ENCODE measurements at places on chromosomes 7 and 10.
A peak's percentile ranks its signal among the peaks of the same experiment; 100 is the strongest.

DNA sequence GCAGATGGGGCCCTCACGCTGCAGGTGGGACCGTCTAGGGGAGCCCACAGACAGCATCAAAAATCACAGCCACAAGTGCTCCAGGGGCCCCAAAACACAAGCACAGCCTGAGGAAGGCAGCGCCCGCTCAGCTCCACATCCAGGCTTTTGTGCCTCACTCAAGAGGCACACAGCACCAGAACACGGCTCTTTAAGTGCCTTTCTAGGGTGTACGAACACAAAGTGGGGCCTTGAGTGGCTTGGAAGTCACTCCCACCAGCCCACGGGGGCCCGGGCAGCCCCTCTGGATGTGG is 65.2 kb downstream of the DIP2C start:
- no peak for DNase-seq

DNA sequence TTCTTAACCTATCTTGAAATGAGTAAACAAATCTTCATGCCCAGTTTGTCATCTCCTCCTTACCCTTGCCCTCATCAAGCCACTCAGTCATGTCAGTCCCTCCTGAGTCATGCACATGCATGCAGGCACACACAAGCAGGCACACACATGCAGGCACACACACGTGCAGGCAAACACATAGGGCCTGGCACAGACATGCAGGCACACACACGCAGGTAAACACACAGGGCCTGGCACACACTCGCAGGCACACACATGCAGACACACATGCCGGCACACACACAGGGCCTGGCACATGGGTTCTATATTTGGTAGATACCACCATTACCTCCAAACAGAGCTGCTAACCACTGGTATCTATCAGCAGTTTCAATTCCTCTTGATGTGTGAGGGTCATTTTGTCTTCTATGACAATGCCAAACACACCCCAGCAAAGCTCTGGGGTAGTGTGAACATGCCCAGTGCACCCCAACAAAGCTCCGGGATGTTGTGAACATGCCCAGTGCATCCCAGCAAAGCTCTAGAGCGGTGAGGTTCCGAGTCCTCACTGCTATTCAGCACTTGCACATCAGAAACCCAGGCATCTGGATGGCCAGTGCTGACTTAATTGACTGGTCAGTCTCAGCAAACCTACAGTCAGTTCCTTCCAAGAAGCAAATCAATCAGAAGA is 563.8 kb downstream of the PTPRN2 start:
- no peak for DNase-seq

GRCh38 chr7:158013085-158013668 is 574.4 kb downstream of the PTPRN2 start:
- DNase-seq = no peak

DNA sequence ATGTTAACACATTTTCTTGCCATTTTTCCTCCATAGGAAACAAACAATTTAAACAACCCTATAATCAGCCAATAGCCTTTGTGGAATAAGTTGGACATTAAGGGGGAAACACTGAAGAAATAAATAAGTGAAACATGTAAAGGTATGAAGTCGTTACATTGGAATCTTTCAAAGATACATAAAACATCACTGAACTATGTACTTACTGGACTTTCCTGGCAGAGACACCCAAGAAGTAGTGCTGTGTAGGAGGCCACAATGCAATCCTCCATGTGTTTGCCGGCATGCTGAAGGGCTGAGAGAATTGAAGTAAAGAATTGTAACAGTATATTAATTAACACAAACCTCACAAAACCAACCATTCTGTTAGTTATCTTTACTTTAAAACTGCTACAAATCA is 76.5 kb upstream of the GRID1 start:
- no peak for DNase-seq

GRCh38 chr10:100995181-100995580 is 4.4 kb upstream of the LZTS2 start:
- no peak for DNase-seq

DNA sequence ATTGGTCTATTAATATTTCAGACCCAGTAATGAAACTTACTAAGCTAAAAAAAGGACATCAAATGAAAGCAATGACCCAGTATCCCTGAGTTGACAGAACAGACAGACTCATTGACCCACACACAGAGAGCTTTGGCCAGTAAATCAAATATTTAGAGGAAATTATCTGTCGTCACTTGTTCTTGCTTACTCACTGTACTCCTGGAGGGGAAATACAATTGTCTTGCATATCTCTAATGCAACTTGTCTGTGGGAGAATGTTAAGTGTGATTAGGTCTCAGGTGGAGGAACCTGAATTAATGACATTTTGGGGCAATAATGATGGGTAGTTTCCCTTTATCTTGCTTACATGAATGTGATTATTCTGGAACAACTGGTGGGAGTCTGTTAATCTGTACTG is 80.4 kb downstream of the CUBN start:
- DNase-seq = no peak

GRCh38 chr10:121033366-121033765 is 182.2 kb downstream of the WDR11 start:
- no peak for DNase-seq

DNA sequence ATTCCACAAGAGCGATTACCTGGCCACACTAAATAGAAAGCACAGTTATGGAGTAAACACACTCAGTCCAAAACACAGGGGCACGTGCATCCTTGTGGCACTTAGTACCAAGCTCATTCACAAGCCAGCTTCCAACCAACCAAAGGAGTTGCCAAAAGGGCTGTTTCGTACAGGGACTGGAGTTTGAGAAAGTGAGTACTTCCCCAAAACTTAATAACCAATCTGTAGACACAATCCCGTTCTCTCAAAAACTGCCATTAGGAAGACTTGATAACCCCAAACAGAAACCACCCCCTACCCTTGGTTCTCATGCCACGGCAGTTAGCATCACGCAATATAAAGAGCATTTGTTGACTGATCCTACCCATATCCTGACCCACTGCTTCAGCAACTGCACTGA is 166.2 kb upstream of the ASAH2 start:
- DNase-seq = peak; percentile 24

GRCh38 chr7:35530124-35531109 is 164.5 kb downstream of the HERPUD2 start:
- DNase-seq = no peak

DNA sequence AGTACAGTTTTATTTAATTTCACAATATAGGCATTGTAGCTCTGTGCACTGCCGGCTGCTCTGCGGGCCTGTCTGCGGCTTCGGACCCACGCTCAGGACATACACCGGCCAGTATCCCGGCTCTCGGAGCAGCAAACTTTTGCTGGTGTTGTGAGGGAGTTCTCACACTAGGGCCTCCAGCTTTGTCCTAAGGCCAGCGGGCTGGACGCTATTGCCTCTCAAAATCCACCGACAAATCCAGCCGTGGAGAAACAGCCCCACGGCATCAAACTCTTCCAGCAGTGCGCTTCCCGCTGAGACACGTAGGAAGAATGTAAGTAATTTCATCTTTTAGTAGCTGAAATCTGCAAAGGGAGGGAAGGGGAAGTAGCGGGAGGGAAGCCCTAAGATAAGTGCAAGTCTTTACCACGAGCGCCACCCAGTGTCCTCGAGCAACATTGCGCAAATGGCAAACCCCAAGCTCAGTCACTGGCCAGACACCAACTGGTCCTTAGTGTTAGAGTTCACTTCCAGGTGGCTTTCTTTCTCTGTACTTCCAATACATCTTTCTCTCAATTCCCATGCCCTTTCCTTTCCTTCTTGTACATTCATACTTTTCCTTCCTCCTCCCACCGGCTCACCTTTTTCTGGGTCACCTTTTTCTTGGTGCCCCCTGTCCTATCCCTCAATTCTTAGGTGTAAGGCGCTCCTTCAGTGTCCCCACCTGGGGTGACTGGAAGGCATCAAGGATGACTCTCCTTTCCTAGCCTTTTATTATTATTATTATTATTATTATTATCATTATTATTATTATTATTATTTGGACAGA is 3.0 kb upstream of the DLX5 start:
- peak; percentile 57 for DNase-seq

GRCh38 chr10:47164126-47164799 is 135.7 kb upstream of the GDF10 start:
- DNase-seq = no peak

- DNase-seq = peak; percentile 56
Observed at GRCh38 chr7:50962962-50963374, 180.3 kb upstream of the GRB10 start.

DNA sequence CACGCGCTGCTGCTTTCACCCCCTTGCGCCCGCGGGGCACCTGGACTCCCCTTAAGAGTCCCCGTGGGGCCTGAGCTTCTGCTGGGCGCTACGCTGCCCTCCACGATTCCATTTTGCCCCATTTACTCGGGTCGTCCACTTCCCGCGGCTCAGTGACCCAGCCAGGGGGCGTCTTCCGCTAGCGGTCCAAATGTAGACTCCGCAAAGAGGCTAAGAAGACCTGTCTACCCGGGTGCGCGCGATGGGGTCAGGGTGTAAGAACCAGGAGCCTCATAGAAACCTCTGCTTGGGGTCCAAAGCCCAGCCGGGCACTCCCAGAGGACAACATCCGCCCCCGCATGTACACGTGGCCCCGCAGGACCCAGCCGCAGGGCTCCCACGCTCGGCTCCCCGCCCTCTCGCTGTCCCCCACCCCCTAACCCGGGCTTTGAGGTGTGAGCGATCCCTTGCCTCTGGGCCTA is 5.2 kb upstream of the HMX2 start:
- no peak for DNase-seq

DNA sequence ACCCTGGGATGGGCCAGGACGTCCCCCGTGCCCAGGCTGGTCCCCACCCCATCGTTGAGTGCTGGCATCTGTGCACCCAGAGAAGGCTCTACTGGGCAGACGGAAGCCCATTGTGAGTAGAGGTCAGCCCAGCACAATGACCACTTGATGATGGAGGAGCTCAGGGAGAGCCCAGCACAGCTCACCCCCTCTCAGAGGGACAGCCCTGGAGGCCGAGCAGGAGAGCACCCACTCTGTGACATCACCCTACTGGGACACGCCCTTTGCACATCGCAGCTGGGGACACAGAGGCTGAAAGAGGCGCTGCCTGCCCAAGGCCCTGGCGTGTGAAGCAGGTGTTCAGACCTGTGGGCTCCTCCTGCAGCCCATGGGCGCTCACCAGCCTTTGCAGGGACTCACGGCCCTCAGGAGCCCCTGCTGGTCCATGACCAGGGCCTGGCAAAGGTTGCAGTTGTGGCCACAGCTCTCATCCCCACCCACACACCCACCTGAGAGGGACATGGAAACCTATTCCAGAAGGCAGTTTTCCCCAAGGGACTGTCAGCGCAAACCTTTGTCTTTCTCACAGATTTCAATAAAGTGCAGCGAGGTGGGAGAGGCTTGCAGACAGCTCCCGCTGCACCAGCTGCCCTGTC is 67.2 kb upstream of the PPP2R2D start:
- DNase-seq = no peak

- DNase-seq = peak; percentile 33
Observed at GRCh38 chr7:70568674-70569334, 563.1 kb upstream of the GALNT17 start.

GRCh38 chr10:107899075-107899474 is 734.6 kb upstream of the SORCS1 start:
- no peak for DNase-seq

GRCh38 chr10:24616536-24616935 is 107.2 kb downstream of the ARHGAP21 start:
- no peak for DNase-seq

- DNase-seq = no peak
Observed at GRCh38 chr7:135978624-135979023, 1.5 kb upstream of the MTPN start.

- DNase-seq = no peak
Observed at GRCh38 chr10:84314275-84314674, 14.1 kb upstream of the CCSER2 start.

GRCh38 chr7:47574482-47575329 is 7.2 kb downstream of the TNS3 start:
- no peak for DNase-seq

DNA sequence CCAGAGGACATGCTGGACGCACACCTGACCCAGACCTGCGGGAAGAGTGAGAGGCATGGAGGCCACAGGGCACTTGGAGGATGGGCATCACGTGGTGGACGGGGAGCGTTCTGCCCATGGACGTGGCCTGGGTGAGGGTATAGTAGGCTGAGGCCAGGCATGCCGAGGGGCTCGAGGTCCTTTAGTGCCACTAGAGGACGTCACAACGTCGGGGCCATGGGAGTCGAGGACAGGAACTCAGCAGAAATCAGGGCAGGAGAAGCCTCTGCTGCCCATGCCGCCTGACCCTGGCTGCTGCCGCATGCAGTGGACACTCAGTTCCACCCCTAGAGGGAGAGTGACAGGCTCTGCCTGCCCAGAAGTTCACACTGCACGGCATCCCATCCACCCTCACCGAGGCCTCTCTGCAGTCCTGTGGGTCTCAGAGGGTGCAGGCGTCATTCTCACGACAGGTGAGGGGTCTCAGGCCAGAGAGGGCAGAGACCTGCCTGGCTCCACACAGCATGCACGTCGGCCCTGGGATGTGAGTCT is 198.7 kb downstream of the ADARB2 start:
- DNase-seq = no peak

All from T47D (cell line).